ENCODE measurements at places on chromosomes 6 and 20.

DNA sequence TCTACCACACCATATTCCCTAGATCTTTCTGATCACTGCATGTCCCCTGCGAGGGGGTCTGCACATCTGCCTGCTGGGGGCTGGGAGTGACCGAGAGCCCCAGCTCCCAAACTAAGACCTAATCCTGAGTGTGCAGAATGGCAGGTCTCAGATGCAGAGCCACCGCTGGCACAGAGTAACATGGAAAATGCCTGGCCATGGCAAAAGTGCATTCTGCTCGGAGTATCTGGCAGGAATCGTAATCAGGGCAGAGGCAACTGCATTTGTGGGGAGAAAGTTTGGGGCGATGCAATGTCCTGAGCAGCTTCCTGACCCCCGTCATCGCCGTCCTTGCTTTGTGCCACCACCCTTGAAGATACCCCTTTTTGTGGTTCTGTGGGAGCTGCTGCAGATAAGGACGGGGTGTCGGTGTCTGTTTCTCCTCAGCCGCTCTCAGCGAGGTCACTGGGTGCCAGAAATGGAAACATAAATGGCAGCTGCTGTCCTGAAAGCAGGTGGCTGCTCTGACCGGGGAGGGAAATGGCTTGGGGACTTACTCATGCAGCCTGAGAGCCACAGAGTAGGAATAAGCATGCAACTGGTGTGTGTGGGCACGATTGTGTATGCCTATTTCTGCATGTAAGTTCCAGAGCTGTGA is 157.9 kb downstream of the LY86 start:
- DNase-seq: no peak

DNA sequence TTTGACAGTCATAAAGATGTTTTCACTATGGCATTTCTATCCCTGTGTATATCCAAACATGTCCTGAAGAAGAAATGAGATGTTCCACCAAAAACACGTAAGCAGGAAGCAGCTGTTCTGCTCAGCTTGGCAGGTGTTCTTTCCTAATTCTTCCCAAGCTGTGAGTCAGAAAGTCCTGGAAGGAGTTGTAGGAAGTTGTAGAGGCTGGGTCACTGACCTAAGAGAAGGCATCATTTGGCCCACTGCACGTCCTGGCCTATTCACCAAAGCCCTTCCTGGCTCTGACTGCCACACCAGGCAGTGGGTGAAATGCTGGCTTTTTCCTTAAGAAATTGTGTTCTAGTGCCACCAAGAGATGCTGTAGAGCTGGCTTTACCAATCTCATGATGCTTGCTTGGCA is 40.3 kb downstream of the STX11 start:
- DNase-seq: no peak

DNA sequence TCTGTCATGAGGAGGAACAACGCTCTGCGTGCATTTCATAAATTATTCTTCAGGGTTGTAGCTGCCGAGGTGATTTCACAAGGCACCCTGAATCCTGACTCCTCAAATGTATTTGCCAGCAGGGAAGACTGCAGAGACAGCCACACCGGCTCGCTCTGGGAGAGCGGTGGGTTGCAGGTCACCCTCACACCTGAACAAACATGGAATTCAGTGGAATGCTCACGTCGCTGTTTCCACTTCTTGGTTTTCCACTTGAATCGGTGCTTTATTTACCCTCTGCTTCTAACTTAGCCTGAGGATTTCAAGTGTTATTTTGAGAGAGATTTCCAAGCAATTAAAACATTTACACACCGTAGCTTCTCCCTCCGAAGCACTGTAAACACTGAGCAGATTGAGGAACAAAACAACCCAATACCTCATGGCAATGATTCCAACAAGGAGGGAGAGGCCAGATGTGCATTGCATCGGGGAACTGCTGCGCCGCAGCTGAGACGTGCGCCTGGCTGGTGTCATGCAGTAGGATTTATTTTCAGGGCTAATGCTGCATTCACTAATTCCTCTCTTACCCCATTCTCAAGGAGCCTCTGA is 59.5 kb upstream of the GGTLC1 start:
- DNase-seq: no peak

- no peak for DNase-seq
Measured at GRCh38 chr6:73497915-73498314, 22.9 kb downstream of the EEF1A1 start.

- DNase-seq: no peak
Measured at GRCh38 chr20:62367633-62368391, 700 bp upstream of the LAMA5 start.

GRCh38 chr6:122154912-122155575 is 244.4 kb upstream of the HSF2 start:
- DNase-seq: no peak

- no peak for DNase-seq
Measured at GRCh38 chr6:15475872-15476271, 187.0 kb downstream of the DTNBP1 start.

- no peak for DNase-seq
Measured at GRCh38 chr6:110366256-110366655, 8.1 kb upstream of the METTL24 start.

- no peak for DNase-seq
Measured at GRCh38 chr6:11900662-11901598, 111.2 kb upstream of the HIVEP1 start.

GRCh38 chr6:56649053-56649769 is 6.5 kb upstream of the DST start:
- no peak for DNase-seq

GRCh38 chr6:30497714-30498113 is 8.4 kb downstream of the HLA-E start:
- no peak for DNase-seq

DNA sequence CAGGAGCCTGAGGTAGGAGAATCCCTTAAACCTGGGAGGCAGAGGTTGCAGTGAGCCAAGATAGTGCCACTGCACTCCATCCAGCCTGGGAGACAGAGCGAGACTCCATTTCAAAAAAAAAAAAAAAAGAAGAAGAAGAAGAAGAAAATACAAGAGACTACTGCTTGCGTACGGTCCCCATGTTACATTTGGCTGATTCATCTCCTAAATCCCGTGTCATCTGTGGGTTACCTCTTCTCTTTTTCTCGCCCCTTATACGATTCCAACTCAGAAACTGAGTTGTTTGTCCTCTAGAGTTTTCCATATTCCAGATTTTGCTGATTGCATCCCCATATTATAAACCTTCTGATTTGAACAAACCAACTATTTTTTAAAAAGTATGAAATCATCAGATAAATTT is 62.4 kb upstream of the NELFCD start:
- DNase-seq: no peak

DNA sequence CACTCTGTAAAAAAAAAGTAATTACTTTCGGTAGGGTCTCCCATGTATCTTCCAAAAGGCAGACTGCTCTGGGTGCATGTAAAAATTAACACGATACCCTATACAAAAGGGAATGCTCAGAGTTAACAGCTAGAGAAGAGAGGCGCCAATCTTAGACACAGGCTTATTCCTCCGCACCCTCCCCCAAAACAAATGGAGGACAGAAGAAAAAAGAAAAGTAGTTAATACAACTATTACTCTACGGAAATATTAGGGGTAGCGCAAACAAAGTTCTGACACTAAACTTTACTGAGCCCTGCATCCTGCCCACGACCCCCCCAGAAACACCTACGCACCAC is 331 bp upstream of the UFL1 start:
- DNase-seq: no peak

GRCh38 chr6:163719028-163719742 is 304.7 kb downstream of the QKI start:
- DNase-seq: no peak

DNA sequence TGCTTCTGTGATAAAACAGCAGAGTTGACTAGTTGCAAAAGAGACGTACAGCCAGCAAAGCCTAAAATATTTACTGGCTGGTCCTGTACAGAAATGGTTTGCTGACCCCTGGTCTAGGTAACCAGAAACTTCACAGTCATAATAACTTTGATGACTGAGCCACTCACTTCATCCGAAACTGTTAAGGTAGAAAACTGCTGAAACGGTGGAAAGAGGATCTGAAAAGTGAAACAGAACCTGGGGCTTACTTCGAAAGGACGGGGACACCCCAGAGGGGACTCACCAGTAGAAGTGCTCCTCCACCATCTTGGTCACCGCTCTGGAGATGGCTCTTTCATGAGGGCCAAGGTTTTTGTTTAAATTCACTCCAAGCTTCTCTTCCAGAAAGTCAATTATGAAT is 16.4 kb downstream of the FAXC start:
- peak; percentile 65 for DNase-seq

DNA sequence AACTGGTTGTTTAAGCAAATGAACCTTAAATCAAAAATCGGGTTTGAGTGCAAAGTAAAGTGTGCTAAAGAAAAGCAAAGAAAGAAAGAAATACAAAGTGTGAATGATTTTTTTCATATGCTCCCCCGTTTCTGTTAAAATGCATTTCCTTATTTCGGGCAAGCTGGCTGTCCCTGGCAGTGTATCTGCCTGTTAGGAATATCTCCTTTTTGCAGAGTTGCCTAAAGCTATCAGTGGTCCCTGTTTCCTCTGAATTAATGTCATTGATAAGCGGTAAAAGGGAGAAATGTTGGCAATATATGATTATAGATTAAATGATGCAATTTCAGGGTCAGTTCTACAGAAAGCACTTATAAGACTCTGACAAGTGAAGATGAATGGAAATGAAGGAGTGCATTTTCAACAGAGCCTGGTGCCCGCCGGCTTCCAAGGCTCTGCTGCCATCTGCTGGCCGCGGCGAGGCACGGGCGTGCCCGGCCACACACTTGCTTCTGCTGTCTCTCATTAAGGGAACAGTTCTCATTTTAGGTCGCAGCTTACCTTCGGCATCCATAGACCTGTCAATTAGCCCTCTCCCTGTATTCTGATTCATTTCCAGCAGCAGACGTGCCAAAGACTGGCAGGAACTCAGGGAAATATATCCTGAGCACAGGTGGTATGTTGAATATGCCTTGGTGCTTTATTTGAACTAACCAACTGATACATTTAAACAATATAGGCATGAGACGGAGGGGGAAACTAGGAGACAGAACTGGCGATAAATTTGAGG is 381.9 kb downstream of the C6orf118 start:
- peak; percentile 24 for DNase-seq

DNA sequence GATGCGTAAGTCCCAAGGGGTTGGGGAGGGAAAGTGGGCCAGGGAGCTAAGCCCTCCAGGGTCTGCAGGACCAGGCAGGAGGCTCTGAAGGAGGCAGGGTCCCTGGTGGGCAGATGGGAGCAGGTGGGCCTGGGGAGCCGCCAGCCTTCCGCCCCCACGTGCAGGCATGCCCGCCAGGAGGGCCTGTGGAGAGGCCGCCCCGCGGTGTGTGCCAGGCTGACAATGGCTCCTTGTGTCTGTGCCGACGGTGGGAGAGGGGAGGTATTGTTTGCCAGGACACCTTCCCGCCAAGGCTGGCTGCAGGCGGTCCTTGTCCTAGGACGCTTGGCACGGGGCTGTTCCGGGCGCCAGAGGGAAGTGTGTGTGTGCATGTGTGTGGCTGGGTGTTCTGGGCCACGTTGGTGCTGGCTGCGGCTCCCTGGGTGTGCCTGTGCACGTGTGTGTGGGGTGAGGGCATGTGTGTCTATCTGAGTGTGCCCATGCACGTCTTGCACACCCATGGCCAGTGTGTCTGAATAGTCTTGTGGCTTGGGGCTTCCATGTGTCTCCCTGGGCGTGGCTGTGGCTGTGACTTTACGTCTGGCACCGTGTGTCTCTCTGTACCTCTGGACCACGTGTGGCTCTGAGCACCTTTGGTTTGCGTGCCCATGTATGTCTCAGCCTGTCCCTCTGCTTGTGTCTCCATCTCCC is 153.0 kb downstream of the CEBPB start:
- DNase-seq: no peak

DNA sequence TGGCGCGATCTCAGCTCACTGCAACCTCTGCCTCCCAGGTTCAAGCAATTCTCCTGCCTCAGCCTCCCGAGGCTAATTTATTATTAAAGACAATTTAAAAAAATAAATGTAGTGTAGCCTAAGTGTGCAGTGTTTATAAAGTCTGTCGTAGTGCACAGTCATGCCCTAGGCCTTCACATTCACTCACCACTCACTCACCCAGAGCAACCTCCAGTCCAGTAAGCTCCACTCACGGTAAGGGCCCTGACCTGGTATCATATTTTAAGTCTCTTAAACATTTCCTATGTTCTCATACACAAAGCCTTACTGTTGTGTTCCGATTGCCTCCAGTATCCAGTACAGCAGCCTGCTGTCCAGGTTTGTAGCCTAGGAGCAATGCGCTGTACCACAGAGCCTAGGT is 168.2 kb upstream of the FOXQ1 start:
- no peak for DNase-seq

GRCh38 chr6:102895683-102896082 is 1502.2 kb downstream of the GRIK2 start:
- DNase-seq: no peak

- DNase-seq: no peak
Measured at GRCh38 chr20:57991211-57991881, 237.1 kb downstream of the ANKRD60 start.

- DNase-seq: no peak
Measured at GRCh38 chr6:158591134-158591809, 31.4 kb downstream of the TMEM181 start.

DNA sequence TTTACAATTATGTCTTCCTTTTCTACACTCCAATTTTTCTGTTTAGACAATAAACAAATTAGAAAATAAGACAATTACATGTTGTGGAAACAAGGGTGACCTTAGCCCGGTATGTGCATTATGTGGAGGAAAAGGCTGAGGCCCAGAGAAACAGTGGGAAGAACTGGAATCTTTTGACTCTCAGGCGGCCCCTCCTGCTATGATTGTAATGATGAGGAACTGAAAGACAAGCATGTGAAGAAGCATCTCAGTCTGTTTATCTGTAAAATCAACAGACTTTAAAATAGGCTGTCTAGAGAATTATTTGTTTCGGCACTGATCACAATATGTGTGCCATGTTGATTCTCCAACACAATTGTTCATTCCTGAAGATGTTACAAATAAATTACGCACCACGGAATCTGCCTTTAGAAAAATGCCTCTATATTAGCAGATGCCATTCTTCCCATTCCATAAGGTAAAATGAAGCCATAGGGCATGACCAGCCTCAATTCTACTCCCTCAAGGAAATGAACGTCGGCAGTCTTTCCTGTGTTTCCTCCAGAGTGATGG is 1201.6 kb upstream of the CITED2 start:
- DNase-seq: no peak

GRCh38 chr6:125598422-125598821 is 151.0 kb upstream of the HEY2 start:
- no peak for DNase-seq

DNA sequence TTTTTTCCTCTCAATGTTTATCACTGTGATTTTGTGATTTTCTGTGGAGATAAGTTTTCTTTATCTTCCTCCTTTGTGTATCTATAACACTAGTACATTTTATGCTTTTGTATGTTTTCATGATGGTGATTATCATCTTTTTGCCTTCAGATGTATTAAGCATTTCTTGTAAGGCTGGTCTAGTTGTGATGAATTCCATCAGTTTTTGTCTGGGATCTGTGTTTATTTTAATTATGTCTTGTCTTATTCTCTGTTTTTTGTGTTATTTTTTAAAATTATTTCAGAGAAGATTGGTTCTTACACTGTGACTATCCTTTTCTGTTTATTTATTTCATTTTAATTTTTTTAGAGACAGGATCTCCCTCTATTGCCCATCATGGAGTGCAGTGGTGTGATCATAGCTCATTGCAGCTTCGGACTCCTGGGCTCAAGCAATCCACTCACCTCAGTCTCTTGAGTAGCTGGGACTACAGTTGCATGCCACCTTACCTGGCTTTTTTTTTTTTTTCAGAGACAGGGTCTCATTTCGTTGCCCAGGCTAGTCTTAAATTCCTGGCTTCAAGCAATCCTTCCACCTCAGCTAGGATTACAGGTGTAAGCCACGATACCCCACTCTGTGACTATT is 187.4 kb downstream of the SLC16A10 start:
- no peak for DNase-seq

All from GM19239 (cell line).